WERI-Rb-1 (cell line): ENCODE measurements at places on chromosomes 16 and 17.

GRCh38 chr16:82481455-82481854 is 145.3 kb upstream of the CDH13 start:
- DNase-seq = no peak

DNA sequence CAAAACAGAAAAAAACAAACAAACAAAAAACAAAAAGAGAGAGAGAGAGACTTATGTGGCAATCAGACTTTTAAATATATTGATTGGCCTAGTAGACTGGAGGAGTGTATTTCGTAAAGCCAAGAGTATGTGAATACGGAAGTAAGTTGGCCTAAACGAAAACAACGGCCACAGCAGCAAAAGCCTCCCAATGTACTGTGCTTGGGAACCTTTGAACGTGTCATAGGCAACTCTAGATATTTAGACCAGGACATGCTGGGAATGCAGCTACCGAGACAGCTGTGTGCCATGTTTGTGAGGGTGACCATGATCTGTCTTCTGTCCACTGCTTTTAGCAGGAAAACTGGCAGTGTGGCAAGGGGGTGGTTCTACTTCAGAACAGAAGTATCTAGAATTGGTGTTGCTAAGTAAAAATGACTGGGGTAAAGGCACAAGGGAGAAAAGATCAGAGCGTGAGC is 7.4 kb downstream of the MAF start:
- no peak for DNase-seq

- DNase-seq = no peak
These were observed 392 bp upstream of the HID1 start for GRCh38 chr17:74972973-74973328.

DNA sequence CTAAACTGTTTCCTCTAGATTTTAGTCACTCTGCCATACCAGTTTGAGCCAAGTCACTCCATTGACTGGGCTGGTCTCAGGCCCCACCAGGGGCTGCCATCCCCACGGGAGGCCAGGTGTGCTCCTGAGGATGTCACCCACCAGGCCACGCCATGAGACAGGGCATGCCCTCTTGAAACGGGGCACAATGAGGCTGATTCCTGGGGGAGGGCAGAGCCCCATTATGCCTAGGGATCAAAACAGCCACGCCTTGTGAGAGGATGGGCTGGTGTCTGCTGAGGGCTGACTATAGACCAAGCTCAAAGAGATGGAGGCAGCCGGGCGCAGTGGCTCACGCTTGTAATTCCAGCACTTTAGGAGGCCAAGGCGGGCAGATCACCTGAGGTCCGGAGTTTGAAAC is 21.5 kb downstream of the GINS2 start:
- DNase-seq = no peak

GRCh38 chr17:69246726-69247375 is 18.2 kb upstream of the ABCA10 start:
- DNase-seq = no peak
